Nephron progenitor cell (in vitro differentiated cells): ENCODE measurements at places on chromosomes 16 and 17.
A peak's percentile ranks its signal among the peaks of the same experiment; 100 is the strongest.

DNA sequence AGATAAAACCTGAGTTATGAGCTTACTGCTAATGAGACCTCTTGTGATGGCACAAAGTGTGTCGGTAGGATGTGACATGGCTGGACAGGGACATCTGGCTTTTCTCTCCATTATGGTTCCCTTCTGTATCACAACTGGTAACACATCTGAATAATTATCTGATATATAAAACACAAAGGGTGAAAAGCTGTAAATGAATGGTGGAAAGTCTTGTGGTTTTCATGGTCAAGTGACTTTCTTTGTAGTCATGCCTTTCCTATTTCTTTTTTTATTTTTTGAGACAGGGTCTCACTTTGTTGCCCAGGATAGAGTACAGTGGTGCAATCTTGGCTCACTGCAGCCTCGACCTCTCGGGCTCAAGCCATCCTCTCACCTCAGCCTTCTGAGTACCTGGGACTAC is 35.3 kb upstream of the ZFHX3 start:
- DNase-seq = no peak

- DNase-seq = no peak
Observed at GRCh38 chr16:8861563-8862308, 7.1 kb downstream of the CARHSP1 start.

DNA sequence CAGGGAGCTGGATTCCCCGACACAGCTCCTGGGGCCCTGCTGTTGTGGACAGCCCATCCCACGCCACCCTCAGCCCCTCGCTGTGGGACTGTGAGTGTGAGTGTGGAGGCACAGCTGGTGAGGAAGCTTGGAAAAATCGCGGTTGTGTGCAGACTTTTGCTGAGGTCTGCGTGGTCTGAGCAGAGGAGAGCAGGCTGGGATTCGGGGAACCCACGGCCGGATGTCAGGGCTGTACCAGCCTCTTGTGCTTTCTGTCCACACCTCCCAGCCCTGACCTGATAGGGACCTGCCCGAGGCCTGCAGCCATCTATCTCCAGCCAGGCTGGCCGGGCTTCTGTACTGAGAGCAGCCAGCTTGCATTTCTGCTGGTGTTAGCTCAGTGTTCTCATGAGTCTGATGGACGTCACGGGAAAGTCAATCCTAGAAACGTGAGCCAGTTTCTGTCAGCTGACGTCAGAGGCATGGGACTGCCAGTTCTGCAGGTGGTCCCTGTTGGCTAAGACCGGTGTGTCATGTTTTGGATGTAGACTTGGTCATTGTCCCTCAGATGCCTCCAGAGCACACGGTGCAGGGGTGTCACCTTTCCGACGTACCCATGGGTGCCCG is 72.8 kb upstream of the ZNF750 start:
- no peak for DNase-seq

DNA sequence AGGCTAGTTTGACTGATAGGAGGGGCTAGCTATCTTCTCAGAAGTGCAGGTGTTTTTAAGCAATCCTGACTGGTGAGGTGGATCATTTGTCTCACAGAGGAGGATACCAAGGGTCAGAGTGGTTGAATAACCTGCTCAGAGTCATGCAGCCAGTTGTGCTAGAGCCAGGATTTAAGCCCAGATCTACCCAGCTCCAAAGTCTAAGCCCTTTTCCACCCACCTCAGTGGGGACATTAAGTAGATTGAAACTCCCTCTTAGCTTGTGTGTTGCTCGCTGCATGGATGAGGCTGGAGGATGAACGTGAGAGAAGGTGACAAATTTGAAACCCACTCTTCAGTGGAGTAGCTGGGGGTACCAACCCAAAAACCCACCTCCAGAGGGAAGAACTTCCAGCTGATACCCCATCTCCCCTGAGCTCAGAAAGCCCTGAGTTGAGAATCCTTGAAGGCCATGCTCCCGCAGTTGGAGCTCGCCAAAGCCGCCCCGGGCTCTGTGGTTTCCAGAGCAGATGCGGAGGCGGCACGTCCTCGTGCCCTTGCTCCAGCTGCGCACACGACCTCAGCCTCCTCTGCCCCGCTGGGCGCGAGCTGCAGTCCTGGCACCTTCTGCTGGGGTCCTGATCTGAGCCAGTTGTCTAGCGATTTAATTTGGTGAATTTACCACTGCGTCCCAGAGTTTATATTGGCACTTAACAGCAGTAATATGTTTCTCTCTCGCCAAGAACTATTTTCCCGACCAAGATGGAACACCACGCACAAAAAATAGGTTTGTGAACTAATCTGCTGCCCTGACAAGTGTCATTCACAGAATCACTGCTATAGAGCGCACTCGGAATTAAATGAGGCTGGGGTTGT is 159.5 kb downstream of the CCDC182 start:
- DNase-seq = no peak

- peak; percentile 45 for DNase-seq
Observed at GRCh38 chr16:69917739-69918138, 33.4 kb upstream of the CLEC18A start.

- DNase-seq = peak; percentile 18
Observed at GRCh38 chr16:49021136-49021535, 260.5 kb downstream of the CBLN1 start.

- peak; percentile 48 for DNase-seq
Observed at GRCh38 chr16:82603784-82604411, 22.9 kb upstream of the CDH13 start.

DNA sequence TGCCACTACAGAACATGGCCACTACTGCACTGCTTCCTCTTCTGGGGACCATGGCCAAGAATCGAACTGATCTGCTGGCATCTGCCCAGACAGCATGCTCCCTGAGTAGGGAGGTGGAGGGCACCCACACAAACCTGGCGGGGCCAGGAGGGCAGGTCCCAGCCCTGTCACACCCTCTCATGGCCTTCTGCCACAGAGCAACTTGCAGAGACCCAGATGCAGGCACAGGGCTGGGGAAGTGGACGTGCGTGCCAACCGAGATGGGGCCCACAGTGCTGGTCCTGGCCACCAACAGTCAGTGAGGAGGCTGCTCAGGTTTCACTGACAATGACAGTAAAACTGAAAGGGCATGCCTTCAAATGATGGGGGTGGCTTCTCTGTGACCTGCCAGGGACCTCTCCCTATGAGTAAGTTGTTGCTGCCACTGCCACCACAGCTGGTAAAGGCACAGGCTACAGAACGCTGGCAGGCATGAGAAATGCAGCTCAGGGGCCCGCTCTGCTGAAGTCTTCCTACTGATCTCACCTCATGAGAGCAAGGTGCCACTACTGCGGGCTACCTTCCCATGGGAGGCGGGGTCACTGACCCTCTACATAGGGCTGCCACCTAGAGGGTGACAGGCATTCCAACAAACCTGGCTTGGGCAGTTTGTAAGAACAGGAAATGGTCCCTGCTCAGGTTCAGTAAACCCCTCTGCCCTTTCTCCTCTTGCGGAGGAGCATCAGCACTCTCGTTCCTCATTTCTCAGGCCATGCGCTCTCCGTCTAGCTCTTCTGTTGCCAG is 15.5 kb downstream of the HIC1 start:
- DNase-seq = no peak

GRCh38 chr17:43691317-43691693 is 29.6 kb upstream of the MEOX1 start:
- DNase-seq = no peak

- DNase-seq = no peak
Observed at GRCh38 chr16:88320947-88321634, 61.7 kb upstream of the ZNF469 start.

DNA sequence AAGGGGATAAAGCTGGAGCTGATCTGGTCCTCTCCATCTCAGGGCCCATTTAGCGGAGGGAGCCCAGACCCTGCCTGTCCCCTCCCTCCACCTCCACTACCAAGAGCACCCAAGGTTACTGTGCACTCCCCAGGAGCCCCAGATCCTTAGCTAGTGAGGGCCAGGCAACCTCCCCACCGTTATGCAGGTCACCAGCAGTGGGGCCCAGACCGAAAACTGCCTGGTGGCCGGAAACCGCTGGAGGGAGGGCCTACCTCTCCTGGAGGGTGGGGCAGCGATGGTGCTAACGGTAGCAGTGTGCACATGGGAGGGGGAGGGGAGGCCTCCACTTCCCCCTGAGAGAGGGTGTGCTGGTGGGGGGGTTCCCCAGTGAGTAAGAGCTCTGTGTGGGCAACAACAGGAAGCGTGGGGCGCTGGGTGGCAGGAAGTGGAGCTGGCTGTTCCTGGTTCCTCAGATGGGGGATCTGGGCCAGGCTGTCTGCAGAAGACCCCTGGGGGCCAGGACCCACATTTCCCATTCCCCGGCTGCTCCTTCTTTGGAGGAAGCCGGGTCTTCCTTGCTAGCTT is 4.4 kb downstream of the FMNL1 start:
- DNase-seq = no peak

DNA sequence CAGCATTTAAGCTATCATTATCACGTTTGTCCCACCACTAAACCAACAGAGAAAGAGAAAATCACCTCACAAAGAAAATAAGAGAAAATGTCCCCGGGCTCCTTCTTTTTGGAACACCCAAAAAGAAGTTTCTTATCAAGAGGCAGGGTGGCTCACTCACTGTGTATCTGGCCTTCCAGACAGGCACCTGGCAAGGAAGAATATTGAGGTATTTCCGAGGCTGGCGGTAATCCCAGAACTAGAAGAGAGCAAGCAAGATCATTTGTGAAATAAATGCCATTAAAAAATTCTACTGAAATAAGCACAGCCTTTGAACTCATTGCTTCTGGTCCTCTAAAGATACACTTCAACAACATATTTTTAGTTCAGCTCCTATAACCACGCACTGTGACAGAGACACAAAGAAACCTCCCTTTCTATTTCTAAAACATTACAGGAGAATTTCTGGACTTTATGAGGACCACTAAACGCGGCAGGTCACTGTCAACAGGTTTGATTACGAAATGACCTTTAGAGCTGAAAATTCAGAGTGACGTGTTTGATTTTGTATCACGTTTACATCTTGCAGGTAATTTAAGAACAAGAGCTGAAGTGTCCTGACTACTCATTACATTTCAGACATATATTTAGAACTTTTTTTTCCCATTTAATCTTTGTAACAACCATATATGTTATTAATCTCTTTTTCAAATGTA is 61.0 kb downstream of the WDR59 start:
- DNase-seq = no peak

GRCh38 chr16:51818342-51818944 is 667.4 kb upstream of the SALL1 start:
- peak; percentile 75 for DNase-seq

GRCh38 chr16:11100239-11100750 is 155.7 kb downstream of the SOCS1 start:
- DNase-seq = peak; percentile 30

DNA sequence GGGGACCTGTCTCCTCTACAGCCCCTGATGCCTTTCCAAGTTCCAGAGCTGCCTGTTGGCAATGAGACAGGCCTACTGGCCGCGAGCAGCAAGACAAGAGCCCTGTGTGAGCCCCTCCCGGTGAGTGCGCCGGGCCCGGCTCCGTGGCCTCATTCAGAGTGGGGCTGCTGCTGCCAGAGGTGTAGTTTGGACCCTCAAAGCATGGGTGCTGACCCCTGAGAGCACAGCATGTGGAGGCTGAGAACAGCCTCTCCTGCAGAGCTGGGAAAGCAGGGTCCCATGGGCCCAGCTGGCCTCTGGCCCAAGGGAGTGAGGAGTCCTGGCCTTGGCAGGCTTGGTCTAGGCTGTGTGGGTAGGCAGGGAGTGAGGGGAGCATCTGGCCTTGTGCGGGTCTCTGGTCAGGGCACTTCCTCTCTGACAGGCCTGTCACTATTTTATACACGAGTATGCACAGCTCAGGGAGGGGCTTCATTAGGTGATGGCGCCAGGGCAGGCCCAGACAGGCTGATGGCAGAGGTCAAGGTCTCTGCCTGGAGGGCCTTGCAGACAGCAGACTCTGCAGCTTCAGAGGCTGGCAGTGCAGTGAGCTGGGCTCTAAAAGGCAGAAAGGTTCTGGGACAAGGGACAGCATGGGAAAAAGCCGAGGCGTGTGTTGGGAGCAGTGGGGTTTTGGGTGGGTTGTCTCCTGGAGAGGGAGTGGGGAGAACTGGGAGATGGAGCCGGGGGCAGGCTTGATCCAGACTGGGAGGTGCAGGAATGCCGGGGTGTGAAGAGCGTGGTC is 43.4 kb downstream of the ADCY7 start:
- no peak for DNase-seq

GRCh38 chr16:49602976-49603310 is 229.3 kb downstream of the C16orf78 start:
- no peak for DNase-seq

GRCh38 chr17:46889992-46890564 is 32.9 kb upstream of the GOSR2 start:
- no peak for DNase-seq
